Right atrium auricular region (tissue), 2 donors: ENCODE measurements at places on chromosomes 3 and 15. TPM values are rescaled to one million over a fixed set of nuclear protein-coding genes. Genes with fewer than 3 reads are reported as not detected.

Gene AHSG
- total RNA-seq = not detected

Gene LMAN1L
- total RNA-seq = 88.7 TPM

Gene DPPA4
- total RNA-seq = not detected

Gene BCHE
- 31.8 TPM for total RNA-seq

Gene LACTB
- total RNA-seq = 10.6 TPM

Gene VWA5B2
- not detected for total RNA-seq

Gene LIPH
- total RNA-seq = 0.47 TPM

Gene IL16
- 3.9 TPM for total RNA-seq

Gene SOX2
- 0.51 TPM for total RNA-seq

Gene SAMMSON
- not detected for total RNA-seq
